ENCODE measurements at places on chromosomes 12 and 14.

DNA sequence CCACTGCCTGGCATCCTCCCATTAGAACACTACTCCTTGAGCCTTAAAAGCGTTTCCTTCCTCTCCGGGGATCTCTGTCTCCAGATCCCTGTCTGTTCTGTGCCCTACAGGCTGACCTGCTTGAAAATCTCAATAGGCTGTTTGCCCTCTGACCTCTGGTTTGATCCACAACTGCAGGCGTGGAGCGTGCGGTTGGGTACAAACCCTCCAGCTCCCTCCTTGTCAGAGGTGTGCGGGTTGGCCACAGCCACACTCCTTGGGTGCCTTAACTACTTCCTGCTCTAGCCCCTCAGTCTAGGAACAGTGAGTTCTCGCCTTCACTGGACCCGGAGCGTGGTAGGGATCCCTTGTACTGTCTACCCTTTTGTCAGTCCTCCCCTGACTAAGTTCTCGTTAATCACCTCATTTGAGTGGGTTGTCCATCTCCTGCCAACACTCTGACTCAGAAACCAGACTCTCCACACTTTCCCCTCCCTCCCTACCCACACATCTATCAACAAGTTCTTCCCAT lies 33.1 kb downstream of the CMKLR1 start:
- DNase-seq = no peak

GRCh38 chr12:123063535-123063934 lies 83.1 kb downstream of the ARL6IP4 start:
- DNase-seq = peak; percentile 78

DNA sequence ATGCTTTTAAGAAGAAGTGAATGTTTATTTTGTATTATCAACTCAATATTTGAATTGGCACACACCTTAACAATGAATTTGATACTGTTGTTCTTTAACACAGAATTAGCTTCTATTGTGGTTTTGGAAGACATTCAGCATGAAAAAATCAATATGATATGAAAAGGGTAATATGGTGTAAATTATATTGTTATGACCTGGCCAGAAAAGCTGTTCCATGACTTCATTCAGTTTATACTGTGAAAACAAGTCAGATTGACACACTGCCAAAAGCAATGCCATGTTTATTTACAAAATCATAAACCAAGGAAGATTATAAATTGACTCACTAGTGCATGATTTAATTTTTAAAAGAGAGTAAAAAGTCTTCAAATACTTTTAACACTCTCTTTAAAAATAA lies 851.4 kb upstream of the SEL1L start:
- no peak for DNase-seq

DNA sequence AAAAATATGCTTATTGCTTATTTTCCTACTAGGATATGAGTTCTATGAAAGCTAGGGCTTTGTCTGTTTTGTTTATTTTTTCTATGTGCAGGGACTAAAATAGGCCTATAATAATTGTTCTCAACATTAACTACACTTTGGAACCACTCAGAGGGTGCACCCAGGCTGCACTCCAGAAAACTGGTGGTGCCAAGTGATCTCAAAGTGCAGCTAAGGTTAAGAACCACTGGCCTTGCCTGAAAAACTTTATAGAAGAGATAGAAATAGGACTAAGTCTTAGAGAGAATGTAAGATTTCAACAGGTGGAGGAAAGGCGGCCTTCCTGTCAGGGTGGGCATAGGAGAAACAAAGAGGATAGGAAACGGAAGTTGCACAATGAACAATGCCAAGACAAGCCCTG lies 37.7 kb upstream of the NR1H4 start:
- DNase-seq = no peak

- DNase-seq = no peak
These were observed 16.8 kb downstream of the GNS start for GRCh38 chr12:64742416-64742815.

DNA sequence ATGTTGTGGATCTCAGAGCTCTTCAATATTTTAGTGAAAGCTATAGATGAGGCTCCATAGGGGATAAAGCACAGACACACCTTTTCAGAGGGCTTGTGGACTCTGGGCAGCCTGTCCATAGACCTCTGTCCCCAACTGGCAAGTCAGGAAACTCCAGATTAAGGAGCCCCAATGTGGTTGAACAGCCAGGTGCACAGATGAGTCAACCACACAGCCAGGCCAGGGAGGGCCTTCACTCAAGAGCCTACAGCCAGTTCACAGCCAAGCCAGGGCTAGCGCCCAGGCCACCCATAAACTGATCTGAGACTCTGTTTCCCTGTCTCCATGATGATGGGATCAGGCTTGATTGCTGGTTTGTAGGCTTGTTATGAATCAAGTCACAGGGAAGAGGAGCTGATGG lies 1.0 kb upstream of the BDKRB2 start:
- DNase-seq = no peak

DNA sequence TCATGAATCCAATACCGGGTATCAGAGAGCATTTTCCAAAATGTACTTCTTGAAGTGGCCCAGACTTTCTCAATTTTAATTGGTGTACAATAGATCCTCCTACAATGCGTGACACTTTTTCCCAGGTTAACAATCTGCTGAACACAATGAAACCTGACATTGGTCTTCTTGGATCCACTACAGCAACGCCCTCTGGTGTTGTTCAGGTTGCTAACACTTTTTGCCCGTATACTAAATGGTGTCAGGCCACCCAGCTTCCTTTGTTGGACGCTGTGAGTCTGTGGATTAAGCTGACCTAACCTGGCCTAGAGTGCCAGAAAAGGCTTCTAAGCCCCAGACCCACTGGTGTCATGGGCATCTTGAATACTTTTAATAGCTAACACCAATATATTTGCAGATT lies 89.2 kb downstream of the KCNK10 start:
- DNase-seq = peak; percentile 38

DNA sequence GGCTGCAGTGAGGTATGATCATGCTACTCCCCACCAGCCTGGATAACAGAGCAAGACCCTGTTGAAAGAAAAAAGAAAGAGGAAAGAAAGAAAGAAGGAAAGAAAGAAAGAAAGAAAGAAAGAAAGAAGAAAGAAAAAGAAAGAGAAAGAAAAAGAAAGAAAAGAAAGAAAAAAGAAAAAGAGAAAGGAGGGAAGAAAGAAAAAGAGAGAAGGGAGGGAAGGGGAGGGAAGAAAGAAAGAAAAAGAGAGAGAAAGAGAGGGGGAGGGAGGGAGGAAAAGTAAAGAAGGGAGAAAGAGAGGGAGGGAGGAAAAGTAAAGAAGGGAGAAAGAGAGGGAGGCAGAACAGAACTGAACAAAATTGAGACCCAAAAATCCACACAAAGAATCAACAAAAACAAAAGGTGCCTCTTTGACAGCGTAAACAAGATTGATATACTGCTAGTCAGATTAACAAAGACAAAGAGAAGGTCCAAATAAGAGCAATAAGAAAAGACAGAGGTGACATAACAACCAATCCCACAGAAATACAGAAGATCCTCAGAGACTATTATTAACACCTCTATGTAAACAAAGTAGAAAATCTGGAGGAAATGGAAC lies 293.9 kb upstream of the AMIGO2 start:
- DNase-seq = no peak

DNA sequence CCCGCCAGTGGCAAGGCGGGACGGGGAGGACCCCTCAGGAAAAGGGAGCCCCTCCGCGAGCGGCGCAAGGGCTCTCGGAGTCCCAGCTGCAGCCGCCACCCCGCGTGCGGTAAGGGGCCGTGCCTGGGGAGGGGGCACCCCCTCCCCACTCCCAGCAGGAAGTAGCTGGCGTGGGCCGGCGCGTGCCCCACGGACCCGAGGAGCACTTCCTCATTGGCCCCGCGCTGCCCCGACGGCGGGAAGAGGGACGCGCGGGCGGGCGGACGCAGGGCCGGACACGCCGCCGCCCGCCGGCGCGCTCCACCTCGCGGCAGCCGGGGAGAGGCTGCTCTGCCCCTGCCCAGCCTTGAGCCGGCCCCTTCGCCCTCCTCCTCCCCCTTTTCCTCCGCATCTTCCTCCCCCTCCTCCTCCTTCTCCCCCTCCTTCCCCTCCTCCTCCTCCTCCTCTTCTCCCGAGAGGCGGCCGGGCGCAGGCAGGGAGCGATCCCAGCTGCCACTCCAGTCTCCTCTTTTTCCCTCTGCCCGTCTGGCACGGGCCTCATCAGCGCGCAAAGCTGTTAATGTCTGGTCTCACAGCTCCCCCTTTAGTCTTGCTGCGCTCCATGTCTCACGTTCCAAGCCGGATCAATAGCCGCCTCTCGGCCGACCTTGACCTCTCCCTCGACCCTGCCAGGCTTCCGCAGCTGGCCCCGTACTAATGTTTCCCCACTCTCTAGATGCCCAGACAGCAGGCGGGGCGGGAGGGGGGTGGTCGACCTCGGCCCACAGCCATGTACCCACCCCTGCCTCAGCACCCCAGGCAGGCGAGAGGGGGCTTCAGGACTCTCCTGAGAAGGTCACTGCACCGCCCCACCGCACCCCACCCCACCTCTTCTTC lies 2.6 kb upstream of the BCL11B start:
- DNase-seq = peak; percentile 87

GRCh38 chr12:109840305-109841074 lies 7.3 kb upstream of the TRPV4 start:
- DNase-seq = peak; percentile 71

GRCh38 chr14:70021548-70022220 lies 142.5 kb downstream of the SMOC1 start:
- no peak for DNase-seq

GRCh38 chr12:56299308-56299852 lies 750 bp downstream of the CS start:
- DNase-seq = no peak

DNA sequence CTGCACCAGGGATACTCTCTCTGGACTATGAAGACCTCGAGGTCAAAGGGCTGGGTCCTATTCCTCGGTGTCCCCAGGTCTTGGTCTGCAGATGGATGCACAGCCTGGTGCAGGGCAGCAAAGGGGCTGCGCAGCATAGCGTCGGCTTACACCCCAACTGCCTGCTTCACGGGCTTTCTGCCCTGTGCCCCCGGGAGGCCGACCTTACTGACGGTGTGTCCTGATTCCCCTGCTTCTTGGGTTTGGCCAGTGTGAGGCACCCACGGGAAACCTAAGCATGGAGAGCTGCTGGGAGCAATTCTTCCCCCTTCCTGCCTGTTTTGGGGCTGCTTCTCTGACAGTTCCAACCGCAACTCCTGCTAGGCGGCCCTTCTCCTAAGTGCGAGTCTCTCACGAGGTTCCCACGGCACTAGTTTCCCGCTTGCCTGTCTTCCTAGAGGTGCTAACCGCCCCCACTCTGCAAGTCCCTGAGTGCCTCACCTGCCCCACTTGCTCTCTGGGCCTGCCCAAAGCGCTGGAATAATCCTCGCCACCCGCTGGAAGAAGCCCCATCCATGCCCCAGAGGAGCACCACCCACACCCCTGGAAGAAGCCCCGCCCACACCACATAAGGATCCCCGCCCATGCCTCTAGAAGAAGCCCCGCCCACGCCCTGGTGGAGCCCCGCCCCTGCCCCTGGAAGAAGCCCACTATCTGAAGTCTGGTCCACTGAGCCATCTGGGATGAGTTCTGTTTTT lies 54.0 kb downstream of the PRIMA1 start:
- peak; percentile 94 for DNase-seq

- DNase-seq = no peak
These were observed 35.0 kb upstream of the TC2N start for GRCh38 chr14:91902336-91902735.

DNA sequence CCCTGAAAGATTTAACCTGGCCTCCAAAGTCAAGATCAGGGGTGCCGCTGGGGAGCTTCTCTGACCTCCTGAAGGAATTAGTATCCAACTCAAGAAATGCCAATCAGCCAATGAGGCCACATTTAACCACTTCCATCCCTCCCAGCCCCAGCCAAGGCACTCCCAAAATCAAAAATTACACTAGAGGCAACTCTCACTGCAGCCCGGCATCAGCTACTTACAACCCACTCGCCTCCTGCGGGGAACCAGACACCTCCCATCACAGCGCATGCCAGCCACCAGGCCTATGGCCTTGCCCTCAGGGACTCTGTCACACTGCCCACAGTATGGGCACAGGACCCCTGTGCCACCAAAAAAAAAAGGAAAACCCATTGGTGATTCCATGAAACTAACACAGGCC lies 62.3 kb upstream of the DDX11 start:
- DNase-seq = no peak

GRCh38 chr12:49527361-49528130 lies 11.3 kb upstream of the KCNH3 start:
- peak; percentile 17 for DNase-seq
